ENCODE measurements at places on chromosomes 3 and 15.

DNA sequence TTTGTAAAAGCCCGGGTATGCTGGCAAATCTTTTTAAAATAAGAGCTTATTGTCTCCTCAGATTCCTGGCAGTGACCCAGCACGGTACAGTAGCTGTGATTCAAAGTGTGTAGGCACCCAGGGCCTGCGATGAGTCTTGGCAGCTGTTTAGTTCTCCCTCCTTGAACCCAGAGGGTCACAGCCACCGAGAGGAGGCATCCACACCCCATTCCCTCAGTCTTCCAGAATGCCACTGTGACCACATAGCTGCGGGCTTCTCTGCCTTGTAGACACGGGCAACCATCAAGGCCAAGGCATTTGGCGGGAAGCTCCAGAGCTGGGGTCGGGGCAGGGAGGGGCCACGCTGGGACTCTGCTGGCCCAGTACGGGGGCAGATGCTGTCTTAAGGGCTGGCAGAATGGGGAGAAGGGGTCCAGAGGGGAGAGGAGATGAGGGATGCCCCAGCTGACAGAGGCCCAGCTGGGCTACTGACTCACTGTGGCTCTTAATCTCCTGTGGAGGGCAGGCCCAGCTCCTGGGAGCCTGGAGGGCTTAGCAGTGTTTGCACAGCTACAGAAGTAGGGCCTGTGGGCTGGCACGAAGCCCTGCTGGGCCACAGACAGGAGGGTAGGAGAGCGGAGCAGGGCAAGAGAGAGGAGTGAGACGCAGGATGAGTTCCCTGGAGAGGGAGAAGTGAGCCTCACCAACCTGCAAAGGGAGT lies 68.8 kb upstream of the DLG1 start:
- DNase-seq: no peak

- no peak for DNase-seq
Observed at GRCh38 chr3:121793078-121793477, 41.8 kb downstream of the IQCB1 start.

GRCh38 chr3:33115024-33115768 lies 1.4 kb downstream of the CRTAP start:
- DNase-seq: no peak

DNA sequence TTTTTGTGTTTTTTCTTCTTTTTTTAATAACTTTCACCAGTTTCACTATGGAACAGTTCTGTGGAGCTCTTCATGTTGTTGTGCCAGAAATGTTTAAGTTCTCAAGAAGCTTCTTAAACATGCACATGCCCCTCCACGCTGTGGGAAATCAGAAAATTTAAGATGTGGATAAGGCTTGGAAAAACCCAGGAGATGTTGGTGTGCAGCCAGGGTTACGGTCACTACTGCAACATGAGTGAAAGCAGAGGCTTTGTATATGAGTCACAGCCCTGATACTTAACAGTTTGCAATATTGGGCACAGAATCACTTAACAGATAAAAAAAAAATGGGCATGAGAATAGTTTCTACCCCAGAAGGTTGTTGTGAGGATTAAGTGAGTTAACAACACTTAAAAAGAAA lies 399.9 kb downstream of the LRTM1 start:
- DNase-seq: no peak

DNA sequence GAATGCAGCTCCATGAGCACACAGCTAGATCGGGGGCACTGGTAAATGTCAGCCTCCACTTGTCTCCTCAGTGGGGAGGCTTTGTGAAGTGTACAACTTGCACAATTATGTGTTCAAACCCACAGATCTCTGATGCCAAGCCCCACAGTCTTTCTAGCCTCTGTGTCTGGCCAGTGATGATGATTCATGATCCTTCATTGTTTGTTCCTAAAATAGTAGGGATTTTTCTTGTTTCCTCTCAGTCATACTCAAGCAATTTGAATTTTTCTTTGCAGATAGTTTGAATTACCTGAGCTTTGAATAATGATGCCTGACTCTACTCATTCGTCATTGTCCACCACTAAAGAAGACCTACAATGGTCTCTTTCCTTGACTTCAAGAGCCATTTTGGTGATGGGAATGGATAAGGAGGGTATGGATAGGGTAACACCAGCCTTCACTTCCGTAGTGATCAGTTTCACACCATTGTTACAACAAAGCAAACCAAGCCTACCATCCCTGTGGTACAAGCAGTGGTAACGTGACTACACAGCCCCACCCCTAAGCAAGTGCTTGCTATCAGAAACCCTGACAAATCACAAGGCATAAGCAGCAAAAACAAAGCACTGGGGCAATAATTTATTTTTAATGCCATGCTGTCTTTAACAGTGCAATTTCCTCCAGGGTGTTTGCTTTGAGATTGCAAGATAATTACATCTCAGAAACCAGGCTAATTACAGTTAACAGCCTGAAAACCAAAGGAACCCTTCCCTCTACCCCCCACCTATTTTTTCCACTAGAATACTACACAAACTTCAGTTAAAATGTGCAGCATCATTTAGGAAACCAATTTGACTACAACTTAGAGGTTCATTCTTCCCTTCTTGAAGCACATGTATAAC lies 114.1 kb upstream of the PPP2R3A start:
- no peak for DNase-seq

DNA sequence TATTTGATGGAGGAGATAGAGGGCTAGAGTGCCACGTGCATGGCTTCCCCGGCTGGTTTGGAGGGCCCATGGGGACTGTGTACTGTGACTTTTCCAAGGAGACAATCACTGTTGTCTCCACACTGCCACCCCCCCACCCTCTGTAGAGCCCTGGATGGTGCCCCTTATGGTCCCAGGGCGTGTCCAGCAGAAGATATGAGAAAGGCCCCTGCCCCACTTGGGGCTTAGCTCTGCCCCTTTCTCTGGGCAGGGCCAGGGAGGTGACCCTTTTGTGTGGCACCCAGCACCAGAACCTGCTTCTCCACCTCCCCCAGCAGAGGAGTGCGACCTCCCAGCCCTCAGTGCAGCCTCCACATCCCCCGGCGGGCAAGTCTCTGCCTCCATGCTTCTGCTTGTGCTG lies 32.1 kb downstream of the SPSB4 start:
- DNase-seq: no peak

DNA sequence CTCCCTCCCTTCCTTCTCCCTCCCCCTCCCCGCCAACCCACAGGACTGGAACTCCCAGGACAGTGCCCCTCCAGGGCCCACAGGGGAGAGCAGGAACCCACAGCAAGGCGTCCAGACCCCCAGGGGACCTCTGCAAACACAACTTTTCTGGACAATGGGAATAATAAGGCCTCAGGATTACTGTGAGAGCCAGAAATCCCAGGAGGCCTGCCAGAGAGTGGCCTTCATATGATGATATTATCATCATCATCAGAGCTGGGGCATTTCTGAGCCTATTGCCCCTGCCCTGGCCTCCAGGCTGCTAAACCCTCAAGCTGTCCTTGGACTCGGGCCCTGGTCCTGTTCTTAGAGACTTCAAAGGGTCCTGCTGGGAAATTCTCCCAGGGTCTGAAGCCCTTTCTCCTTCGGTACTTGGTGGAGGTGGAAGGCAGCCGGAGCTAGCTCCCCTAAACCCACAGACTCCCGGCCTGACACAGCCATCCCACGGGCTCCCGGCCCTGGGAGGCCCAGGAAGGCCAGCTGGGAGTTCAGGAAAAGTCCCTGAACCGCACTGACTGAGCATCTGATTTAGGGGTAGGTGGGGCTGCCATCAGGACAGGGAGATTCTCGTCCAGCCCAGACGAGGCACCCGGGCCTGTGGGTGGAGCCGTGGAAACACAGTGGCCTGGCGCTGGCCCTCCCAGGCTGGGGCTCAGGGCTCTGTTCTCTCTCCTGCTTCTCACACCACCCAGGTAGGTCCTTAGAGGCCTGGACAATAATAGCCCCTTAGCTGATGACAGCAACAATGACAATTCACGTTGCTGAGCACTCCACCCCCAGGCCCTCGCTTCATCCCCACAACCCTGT lies 4.9 kb downstream of the CALML4 start:
- DNase-seq: no peak

- no peak for DNase-seq
Observed at GRCh38 chr3:143998266-143998665, 26.6 kb downstream of the DIPK2A start.

DNA sequence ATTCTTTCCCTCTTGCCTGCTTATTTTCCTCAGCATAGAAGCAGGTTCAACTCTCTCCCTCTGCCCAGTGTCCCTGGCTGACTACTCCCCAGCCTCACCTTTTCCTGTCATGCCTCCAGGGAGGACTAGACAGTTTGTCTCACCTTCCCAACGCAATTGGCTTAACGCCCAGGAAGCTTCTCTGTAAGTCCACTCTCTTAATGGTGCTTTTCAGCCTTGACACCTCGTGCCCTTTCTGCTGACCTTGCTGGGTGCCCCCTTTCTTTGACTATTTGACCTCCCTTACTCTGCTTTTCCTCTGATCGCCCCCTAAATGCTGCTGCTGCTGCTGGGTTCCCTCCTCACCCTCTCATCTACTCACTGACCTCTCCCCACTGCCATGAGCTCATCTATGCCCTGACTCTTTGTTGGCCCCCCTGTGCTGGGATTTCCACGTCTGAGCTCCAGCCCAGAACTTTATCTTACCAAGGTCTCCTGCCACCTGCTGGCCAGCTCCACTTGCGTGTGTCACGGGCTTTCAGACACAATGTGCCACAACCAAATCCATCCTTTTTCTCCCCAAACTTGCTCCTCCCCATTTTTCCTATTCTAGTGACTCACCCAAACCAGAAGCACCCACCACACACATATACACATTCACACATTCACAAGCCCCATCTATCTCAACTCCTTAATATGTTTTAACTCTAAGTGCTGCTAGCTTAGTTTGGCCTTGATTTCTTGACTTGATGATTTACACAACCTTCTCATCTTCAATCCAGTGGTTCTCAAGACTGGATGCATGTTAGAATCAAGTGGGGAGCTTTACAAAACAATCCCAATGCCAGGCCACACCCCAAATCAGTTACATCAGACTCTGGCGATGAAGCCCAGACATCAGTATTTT lies 16.6 kb downstream of the EPB42 start:
- peak; percentile 48 for DNase-seq

DNA sequence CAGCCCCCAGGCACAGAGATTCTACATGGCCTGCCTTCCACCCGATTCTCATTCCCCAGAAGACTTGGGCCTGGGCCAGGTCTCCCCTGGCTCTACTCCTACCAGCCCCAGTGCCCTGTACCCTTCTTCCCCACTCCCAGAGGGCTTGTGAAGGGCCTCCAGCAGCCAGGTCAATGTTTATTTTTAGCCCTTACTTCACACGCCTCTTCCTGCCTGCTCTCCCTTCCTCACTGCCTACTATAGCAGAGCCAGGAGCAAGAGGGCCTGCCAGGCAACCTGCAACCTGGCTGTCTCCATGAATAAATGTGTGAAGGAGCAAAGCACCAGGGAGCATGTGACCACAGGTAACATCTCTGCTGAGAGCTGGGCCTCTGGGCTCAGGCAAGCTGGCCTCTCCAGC lies 26.4 kb upstream of the APEH start:
- DNase-seq: no peak

GRCh38 chr3:194984622-194985021 lies 286.3 kb downstream of the XXYLT1 start:
- DNase-seq: no peak

- DNase-seq: no peak
Observed at GRCh38 chr3:12707449-12707848, 43.5 kb upstream of the RAF1 start.

DNA sequence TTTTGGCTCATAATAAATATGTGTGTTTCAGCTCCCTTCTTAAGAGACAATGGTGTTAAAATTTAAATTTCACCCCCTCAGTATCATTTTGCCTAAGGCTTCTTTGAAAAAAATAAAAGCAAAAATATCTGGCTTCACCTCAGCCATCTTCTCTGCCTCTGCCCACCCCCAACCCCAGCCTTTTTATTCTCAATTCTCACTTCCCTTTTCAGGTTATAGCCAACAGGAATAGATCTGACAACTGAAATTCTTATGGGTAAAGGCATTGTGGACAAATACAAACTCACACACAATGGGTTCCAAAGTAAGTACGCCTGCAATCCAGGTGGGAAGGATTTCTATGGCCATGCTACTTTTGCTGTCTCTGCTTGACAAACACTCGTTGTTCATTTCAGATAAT lies 399.0 kb upstream of the ARRDC4 start:
- no peak for DNase-seq

DNA sequence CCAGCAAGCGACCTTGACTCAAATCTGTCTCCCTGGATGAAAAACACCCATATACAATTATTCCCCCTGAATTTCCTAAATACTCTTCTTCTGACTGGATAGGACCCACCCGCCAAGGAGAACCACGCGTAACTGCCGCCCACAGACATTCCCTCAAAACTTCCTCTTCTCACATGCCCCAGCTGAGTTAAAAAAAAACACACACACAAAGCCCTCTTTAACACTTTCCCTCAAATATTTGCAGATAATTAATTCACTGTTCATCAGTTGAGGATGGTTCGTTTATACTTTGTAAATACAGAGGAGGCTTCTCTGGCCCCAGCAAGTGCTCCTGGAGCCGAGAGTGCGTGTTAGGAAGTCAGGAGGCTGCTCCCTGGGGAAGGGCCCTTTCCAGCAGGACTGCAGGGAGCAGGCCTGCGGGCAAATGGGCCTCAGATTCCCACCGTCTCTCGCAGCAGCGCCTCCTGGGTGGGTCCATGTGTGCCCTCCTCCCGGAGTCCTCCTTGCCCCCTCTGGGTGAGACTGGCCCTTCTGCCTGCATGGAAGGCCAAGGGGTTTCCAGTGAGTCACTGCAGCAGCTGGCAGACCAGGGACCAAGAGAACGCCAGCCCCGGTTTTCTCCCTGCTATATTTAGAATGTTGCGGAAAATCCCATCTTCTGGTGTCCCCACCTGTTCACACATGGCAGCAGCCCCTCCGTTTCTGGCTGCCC lies 46.8 kb downstream of the MGLL start:
- DNase-seq: no peak

DNA sequence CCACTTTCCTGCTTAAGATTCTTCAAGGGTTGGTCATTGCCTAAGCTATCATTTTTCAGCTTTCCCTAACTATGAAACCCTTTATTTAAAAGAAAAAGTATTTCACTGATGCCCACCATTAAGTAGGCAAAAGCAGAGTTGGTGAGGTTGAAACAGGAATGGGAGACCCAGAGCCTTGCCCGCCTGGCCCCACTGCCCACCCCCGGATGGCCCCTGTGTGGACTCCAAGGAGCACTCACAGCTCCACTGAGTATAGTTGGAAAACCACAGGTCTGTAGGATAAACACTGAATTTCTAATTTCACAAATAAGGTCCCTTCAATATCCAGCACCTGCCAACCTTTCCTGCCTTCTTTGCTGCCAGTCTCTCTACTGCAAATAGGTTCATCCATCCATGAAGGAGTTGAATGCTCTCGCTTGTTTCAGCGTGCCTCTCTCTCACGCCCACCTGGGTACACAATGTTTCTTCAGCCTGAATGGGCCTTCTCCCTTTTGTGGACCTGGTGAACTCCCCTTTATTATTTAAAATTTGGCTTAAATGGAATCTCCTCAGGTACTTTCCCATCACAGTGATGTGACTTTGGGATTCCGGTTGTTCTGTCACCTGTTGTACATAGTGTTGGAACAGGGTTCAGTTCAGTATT lies 8.7 kb upstream of the ACAP2 start:
- DNase-seq: no peak
